ENCODE measurements at places on chromosomes 12 and 14. TPM values are rescaled to one million over a fixed set of nuclear protein-coding genes. Genes with fewer than 3 reads are reported as not detected.

PGF gene
- not detected for total RNA-seq

PTGR2 gene
- total RNA-seq, result 1.1 TPM

CISTR gene
- total RNA-seq, result not detected

MYL2 gene
- not detected for total RNA-seq

TEX22 gene
- 3.1 TPM for total RNA-seq

PUS7L gene
- total RNA-seq, result 16.1 TPM

CRIP2 gene
- total RNA-seq, result 37.1 TPM

DBX2 gene
- total RNA-seq, result not detected

RNASE3 gene
- total RNA-seq, result not detected

RNASE2 gene
- total RNA-seq, result not detected

DCTN2 gene
- total RNA-seq, result 74.9 TPM

CLMN gene
- total RNA-seq, result 0.17 TPM

TEAD4 gene
- total RNA-seq, result not detected

P2RX2 gene
- total RNA-seq, result not detected
